ENCODE measurements at places on chromosomes 7 and 10.

DNA sequence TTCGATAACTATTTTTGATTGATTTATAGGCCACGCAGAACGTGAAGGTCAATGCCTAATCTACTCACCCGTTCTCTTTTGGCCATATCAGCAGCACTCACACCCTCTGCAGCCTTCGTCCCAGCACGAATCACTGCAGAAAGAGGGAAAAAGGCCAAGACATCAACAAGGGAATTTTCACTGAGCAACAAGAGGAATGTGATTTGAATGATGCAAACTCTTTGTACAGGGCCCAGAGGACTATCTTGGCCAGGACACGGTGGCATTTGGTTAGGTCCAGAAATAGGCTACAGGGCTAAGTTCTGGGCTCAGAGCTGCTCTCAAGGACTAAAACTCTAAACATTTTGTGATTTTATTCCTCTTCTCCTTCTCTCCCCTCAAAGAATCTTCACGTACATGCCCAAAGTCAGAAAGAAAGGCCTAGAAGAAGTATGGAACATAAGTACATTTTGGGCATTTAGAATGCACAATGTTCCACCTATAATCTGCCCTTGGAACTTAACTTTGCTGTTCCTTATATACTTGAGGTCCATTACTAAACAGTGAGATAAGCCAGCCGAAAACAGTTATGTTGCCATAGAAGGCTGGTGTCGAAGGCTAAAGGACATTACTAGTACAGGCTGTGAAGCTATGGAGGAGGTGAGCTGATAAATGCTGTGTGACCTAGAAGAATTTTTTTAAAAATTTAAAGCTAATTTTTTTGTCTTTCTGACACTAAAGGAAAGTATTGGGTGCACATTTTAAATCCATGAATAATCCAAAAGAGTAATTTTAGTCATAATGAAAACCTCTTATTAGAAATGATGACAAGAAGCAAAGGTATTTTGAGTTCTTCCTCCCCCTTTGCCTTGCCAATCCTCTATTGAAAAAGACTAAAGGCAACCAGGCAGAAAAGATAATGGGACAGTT, 20.0 kb downstream of the RBM28 start:
- DNase-seq = no peak

GRCh38 chr7:25643286-25643685, 415.0 kb upstream of the NPVF start:
- DNase-seq = no peak

DNA sequence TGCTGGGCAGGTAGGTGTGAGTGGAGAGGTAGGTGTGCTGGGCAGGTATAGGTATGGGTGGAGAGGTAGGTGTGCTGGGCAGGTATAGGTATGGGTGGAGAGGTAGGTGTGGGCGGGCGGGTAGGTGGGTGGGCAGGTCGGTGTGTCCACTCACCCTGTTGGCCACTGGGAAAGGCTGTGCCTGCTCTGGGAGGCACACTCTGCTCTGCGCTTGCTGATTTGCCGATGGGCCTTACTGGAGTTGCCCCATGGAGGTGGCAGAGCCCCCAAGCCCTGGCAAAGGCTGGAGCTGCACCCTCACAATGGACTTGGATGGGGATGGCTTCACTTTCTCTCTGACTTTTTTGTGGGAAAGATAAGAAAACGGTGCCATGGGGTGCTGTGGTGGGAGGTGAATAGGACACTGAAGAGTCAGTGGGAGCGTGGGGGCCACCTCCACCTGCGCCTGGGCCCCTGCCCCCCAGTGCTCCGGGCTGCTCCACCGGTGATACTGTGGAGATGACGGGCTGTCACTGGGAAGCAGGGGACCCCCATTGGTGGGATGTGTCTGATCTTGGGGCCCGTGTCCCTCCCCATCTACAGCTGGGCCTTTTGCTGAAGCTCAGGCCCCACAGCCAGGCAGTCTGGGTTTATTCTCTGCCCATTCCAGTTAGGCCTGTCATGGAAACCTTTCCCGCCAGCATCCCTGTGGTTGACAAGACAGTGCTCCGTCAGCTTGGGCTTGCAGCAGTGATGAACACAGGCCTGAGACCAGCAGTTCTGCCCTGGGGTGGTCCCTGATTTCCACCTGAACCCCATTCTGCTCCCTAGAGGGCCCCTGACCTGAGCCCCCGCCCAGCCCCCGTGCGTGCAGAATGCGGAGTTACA, 75.0 kb downstream of the NKX6-2 start:
- DNase-seq = no peak

DNA sequence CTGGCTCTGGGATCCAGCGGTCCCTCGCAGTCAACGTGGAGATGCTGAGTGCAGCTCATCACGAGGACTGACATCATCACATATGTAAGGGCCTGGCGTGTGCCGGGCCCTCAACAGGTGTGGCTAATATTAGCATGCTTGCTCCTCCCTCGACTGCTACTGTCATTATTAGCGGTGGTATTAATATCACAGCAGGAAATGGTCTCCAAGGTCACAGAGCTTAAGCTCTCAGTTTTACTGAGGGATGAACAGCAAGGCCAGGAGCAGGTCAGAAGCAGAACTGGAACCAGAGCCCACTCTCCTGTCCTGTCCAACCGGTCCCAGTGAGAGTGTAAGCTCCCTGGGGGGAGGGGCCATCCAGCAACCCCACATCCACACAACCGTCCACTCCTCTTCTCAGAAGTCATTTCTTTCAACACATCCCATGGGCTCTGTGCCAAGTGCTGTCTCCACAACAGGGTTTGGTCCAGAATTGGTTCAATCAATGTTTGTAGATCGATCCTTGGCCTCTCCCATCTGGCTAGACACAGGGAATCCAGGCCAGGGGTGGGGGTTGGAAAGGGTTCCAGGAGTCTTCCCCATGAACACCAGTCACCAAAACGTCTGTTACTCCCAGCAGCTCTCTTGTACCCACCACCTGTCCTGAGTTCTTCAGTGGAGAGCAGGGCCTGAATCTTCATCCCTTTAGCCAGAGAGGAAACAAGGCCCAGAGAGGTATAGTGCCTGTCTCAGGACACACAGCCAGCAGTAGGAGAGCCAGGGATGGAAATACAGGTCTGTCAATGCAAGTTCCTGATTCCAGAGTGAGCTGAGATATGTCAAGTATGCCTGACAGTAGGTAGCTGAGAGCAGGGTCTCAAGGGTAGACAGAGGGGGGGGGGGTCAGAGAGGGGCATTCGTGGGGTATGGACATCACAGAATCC, 45.3 kb upstream of the ZMIZ1 start:
- DNase-seq = no peak

DNA sequence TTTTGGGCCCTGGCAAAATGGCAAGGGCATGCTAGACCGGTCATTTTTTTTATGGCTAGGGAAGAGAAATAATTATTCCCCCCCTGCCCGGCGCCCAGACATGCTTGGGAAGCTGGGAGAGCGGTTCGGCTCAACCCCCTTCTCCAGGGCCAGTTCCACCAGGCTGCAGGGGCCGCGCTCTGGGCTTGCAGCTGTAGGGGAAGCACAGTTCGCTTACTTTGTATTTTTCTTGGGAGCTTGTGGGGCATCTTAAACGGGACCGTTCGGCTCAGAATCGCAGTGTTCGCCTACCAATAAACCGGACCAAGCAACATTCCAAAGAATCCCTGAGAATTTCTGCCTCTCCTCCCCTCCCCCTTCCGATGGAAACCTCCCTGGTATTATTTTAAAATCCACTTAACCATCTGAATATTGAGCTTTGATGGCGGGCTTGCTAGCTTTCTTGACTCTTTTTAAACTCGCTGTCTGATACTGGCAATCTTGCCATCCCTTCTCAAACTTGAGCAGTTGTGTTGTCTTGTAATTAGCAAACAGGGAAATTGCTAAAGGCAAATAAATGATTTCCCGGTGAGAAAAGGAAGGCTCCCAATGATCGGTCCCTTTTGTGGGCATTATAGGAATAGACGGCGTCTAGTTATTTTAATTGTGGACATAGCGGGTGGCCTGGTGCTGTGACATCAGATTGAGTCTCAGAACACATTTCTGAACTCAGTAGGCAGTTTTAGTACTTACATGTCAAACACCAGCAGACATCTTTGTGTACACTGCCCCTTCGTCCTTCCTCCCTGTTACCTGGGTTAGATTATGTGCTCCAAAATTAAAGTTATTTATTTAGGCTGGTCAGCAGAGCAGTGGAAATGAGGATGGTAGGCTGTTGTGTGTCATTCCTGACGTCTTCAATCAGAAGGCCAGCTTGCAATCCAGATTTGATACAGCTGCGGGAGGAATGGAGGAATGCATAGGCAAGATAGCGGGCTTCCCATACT, 3.4 kb downstream of the TCF7L2 start:
- DNase-seq = no peak

GRCh38 chr7:3267966-3268690, 32.9 kb upstream of the SDK1 start:
- no peak for DNase-seq
